ENCODE measurements at places on chromosomes 4 and X.

DNA sequence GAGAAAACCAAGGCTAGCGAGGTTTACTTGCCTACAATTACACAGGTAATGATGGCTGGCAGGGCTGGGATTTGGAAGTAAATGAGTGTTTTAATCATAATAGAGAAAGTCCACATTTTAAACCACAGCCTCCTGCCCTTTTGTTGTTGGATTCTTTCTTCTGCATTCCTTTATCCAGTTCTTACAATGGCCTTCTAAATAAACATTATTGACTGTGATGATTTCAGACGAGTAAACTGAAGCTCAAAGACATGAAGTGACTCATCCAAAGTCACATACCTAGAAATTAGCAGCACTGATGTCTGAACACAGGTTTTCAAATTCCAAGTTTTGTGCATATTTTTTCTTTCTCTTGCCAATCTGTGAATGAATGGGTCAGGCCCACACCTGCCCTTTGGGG, 51.2 kb upstream of the C1QTNF7 start:
- no peak for DNase-seq

GRCh38 chr4:38562751-38563198, 101.2 kb upstream of the KLF3 start:
- no peak for DNase-seq

GRCh38 chr4:118268780-118269179, 84.0 kb downstream of the PRSS12 start:
- DNase-seq: no peak

DNA sequence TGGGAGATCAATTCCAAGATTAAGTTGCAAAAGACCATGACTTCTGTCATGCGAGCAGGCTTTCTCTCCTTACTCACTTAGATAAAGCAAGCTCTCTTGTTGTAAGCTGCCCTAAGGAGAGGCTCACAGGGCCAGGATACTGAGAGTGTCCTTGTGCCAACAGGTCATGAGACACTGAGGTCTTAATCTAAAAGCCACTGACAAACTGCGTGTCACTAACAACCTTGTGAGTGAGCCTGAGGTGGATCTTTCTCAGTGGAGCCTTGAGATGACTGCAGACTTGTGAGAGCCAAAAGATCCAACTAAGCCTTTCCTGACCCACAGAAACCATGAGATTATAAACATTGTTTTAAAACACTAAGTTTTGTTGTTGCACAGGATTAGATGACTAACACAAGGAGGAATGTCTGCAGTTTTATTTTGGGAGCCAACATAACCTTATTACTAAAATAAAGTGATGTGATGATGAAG, 170.5 kb downstream of the SLC39A8 start:
- DNase-seq: no peak

DNA sequence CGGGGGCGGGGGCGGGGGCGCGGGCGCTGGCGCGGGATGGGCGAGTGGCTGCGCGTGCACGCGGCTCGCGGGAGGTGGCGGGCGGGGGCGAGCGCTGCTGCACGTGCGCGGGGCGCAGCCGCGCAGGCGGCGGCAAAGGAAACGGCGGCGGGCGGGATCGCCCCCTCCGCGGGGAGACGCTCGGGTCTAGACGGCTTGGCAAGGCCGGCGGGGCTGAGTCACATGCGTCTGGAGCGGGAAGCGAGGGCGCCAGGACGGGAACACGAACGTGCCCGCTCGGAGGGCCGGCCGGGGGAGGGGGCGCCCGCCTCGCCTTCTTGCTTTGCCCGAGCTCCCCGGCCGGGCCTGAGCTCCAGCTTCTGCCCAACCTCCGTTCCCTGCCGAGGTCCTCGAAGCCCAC, 4.3 kb upstream of the HAUS7 start:
- peak; percentile 36 for DNase-seq

DNA sequence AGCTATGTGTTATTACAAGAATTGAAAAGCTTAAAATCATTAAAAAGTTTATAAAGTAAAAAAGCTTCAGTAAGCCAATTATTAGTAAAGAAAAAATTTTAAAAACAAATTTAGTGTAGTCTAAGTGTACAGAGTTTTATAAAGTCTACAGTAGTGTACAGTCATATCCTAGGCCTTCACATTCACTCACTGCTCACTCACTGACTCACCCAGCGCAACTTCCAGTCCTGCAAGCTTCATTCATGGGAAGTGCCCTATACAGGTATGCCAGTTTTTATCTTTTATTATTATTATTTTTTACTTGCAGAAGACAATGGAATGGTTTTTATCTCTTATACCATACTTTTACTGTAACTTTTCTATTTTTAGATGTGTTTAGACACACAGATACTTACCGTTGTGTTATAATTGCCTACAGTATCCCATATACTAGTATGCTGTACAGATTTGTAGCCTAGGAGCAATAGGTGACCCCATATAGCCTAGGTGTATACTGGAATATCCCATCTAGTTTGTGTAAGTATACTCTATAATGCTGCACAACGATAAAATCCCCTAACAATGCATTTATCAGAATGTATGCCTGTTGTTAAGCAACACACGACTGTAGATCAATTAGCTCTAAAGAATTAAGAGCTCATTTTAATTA, 230.7 kb downstream of the DCLK2 start:
- no peak for DNase-seq
